ENCODE measurements at places on chromosomes 4 and X.

DNA sequence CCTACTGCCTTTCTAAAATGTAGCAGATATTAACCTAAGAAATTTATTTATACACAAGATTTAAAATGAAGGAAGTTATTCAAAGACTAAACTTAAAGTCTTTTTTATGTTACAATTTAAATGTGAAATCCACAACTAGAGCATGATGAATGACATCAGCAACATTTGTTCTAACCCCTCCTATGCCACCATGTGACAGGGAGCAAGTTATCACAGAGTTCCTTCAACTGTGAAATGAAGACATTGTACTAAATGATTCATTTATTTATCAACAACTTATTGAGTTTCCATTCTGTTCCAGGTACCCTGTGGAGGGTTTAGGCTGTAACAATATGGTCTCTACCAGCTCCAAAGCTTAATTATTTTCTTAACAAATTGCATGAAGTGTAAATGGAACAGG is 76.9 kb downstream of the SLC39A8 start:
- DNase-seq, result no peak

- no peak for DNase-seq
Observed at GRCh38 chr4:72286185-72286584, 254.4 kb downstream of the NPFFR2 start.

- peak; percentile 44 for DNase-seq
Observed at GRCh38 chrX:1534301-1535168, 2.5 kb downstream of the P2RY8 start.

- DNase-seq, result no peak
Observed at GRCh38 chr4:29052266-29052665, 1667.9 kb upstream of the PCDH7 start.

- no peak for DNase-seq
Observed at GRCh38 chr4:17636341-17636695, 21.9 kb downstream of the MED28 start.

- DNase-seq, result no peak
Observed at GRCh38 chrX:5314148-5314547, 914.5 kb downstream of the NLGN4X start.

GRCh38 chrX:41868392-41868977 is 54.9 kb downstream of the CASK start:
- DNase-seq, result no peak
